ENCODE measurements at places on chromosomes 13 and 19.

DNA sequence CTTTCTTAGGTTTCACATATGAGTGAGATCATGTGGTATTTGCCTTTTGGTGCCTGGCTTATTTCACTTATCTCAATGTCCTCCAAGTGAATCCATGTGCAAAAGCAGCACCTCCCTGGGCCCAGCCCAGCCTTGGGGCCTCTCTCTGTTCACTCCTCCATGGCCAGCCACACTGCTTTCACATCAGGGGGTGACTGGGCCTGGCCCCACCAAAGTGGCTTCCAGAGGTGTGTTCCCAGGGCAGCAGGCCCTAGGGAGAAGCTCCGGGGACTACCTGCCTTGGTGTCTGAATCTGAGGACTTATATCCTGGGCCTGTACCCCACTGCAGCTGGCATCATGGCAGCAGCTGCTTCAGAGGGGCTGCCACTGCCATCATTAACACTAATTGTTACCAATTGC lies 829.9 kb upstream of the SLITRK5 start:
- DNase-seq = no peak

GRCh38 chr19:49906879-49907564 lies 10.3 kb upstream of the IL4I1 start:
- DNase-seq = no peak

DNA sequence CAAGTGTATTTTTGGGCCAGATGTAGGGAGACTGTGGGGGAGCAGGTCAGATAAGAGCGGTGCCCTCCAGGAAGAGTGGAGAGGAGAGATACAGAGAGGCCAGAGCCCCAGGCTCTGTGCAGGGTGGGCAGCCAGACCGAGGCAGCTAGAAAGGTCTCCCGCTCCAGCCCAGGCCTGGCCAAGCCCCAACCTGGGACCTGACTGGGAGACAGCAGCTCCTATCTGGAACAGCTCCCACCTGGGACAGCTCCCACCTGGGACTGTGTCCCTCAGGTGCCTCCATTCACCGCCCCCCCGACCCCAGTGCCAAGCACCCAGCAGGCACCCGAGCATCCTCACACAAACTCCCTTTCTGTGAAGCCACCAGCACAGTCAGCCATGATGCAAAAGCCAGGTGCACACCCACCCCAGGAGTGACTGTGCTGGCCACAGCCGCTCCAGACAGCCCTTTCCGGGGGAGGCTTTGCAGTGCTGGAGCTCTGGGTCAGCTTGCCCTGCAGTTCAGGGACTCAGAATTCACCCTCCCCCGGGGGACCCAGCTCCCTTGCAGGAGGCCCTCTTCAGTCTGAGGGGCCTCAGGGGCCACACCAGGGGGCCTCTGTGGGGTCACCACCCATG lies 2.1 kb upstream of the GRTP1 start:
- DNase-seq = no peak

DNA sequence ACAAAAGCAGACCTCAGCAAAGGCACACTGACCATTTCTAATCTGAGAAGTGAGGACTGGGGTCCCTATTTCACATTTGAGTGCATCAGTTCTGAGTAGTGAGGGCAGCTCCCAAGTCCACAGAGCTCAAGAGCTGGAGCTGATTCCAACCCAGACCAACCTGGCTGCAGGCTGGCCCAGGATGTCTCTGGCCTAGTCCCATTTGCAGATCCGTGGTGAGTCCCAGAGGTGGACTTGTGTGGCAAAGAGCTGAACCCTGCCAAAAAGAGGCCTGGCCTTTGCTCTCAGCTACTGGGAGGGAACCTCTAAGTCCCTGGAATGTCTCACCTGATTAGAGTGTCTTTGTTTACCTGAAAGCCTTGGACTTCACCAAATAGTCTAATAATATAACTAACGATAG lies 14.6 kb downstream of the SIGLEC7 start:
- no peak for DNase-seq

- no peak for DNase-seq
Measured at GRCh38 chr13:50355797-50356196, 340.6 kb downstream of the KCNRG start.

DNA sequence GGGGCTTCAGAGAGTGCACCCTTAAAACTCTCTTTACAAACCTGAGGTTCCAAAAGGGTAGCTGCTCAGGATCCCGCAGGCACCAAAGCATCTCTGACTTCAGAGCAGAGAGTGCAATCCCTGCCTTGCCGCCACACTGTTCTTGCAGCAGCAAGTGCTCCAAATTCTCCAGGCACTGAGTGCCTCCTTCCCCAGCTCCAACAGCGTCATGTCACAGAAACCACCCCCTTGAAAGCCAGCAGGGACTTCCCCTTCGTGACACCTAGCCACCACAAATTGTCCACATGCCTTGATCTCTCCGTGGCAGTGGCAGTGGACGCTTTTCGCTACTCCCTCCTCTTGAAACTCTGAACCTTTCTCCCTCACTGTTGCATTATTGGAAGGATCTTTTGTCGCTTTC lies 39.9 kb downstream of the MBNL2 start:
- DNase-seq = no peak

- no peak for DNase-seq
Measured at GRCh38 chr13:24922387-24922744, 158.4 kb downstream of the RNF17 start.

DNA sequence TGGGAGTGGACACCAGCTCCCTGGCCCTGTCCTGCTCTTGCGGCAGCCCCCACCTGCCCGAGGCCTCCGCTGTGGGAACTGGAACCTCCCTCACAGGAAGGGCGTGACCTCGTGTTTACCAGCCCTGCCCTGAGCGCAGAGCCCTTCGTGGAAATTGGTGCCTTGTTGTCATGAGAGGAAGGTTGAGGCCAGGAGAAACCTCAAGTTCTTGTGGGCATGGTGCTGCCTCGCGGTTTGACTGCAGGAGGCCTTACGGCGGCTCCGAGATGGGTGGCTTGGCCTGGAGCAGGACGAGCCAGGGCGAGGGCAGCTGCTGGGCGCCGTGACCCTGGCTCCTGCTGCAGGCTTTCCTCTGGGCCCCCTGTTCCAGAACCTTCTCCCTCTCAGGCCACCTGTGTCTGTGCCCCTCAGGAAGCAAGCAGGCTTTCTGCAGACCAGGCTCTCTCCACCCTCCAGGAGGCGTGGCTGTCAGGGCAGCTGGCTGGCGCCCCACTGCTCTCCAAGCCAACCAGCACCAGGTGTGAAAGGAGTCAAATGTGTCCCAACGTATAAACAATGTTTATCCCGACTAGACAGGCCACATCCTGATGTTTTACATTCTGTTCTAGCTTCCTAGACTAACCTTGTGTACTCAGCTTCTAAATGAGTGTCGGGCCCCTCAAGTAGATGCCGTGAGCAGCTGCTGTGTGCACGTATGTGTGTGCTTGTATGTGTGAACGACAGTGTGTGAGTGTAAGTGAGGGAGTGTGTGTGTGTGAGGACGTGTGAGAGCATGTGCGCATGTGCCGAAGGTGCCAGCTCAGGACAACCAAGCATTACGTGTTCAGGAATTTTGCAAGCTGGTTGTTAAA lies 10.4 kb upstream of the RASA3 start:
- peak; percentile 93 for DNase-seq

DNA sequence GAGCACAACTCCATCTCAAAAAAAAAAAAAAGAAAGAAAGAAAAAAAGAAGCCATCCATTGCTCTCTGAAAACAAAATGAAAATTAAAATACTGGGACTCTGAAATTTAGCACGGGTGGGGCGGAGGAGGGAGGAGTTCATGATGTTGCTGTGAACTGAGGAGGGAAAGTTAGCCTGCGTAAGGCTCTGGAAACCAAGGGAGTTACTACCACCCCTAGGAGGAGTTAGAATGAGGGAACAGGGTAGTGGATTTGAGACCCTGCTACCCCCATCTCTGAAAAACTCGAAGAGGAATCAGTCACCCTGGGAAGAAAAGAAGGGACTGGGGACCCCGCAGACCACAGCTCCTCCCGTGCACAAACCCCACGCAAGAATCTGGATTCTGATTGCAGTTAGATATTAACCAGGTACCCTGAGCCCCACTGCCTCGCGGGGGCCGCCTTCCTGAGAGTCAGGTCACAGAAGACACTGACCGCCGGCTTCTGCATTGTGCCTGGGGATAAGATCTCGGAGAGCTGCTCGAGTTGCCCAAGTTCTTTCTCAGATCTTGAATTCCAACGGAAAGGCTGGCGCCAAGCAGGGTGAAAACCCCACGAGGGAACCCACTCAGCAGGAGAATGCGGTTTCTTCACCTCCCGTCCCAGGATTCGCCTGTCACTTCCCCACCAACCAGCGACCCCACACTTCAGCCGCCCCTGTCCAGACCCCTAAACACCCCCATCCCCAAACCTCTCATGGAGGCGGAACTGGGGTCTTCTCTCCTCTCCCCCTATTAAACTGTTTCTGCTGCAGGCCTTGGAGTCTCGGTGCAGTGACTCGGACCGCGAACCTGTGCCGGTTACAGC lies 870 bp downstream of the ZNF442 start:
- no peak for DNase-seq

- DNase-seq = no peak
Measured at GRCh38 chr13:61258185-61258584, 157.5 kb downstream of the PCDH20 start.

DNA sequence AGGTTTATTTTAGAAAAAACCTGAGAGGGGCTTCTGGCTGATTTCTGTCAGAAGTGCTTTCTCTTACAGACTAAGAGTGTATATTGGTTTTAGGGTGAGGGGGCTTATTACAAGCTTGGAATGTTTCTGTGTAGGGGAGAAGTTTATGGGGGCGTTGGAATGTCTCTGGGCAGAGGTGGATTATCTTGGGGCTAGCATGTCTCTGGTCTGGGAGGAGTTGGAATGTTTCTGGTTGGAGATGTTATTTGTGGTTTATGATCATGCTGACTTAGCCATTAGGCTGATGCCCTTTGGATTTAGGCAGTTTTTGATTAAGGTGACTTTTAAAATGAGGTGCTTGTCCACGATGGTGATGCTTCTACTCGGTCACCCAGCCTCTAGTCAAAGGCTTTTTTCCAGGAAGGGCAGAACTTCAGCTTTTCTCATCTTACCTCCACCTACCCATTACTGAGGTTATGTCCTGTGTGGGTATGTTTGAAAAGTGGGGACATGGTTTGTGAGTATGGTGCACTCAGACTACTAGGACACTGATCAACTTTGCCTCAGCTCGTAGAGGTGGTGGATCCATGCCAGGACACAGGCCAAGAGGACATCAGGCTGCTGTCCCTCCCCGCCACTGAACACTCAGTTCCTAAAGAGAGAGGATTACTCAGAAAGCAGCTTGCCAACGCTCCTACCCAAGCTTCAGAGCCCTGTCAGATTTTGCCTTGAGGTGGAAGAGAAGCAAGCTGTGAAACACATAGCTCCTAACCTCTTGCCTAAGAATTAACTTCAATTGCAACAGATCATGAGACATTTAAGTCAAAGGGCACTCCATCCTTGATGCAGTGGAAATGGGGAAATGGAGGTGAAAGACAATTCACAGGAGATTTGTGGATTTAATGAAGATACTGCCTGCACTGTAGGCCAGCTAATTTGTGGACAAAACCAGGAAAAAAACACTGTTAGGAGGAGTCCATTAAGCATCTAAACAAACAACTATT lies 63.6 kb downstream of the ZNF44 start:
- no peak for DNase-seq

DNA sequence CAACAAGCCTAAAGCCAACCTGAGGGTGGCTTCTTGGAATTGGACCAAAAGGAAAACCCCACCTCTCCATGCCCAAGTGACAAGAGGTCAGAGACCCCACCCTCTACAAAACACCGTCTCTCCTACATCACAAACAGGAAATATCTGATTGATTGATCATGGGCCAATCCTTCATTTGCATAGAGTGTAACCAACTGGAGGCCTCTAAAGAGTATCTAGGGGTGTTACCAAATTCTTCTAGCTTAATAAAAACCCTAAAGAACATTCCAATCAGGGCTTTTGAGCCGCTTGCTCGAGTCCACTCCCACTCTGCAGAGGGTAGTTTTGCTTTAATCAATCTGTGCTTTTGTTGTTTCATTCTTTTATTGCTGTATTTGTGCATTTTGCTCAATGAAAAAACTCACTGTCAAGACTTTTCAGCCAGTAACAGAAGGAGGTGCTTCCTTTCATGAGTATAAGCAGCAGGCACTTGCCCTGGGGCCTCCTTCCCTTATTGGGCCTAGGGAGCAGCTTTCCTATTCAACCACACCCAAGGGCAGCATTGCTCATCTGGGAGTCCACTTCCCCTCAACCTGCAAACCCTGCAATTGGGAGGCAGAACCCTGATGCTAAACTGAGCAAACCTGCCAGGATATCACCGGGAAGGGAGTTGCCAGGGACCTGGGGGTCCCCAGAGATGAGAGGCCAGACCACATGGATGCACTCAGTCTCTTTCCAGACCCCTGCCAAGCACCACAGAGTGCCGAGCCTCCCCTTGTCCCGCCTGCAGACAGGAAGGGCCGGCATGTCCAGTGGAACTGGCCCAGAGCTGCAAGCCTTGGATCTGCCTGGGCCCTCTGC lies 154.3 kb upstream of the VSTM2B start:
- DNase-seq = no peak

Measured in NCI-H1417 treated with DMSO at 0.1 percent for 48 hours (cell line).